T-helper 17 cell (primary cell): ENCODE measurements at places on chromosomes 5 and 9. TPM values are rescaled to one million over a fixed set of nuclear protein-coding genes. Genes with fewer than 3 reads are reported as not detected.

GRCh38 chr9:127107171-127107928 is 15.1 kb downstream of the ANGPTL2 start:
- peaks cover 8% of the 10 kb centered on the region for H3K36me3 ChIP-seq
- H3K27ac ChIP-seq = no peak overlapping the region
- H3K4me1 ChIP-seq = no peaks in the 10 kb centered on the region
- H3K4me3 ChIP-seq = no peak overlapping the region

- no peaks in the 10 kb centered on the region for H3K4me1 ChIP-seq
- no peak for DNase-seq
- no peaks in the 10 kb centered on the region for H3K36me3 ChIP-seq
- no peak overlapping the region for H3K4me3 ChIP-seq
- H3K27me3 ChIP-seq = no peaks in the 10 kb centered on the region
These were observed 449.5 kb upstream of the TRPC7 start for GRCh38 chr5:136814619-136815378.

- no peak overlapping the region for H3K27ac ChIP-seq
- peaks cover 22% of the 10 kb centered on the region for H3K4me1 ChIP-seq
- H3K4me3 ChIP-seq = no peak overlapping the region
- no peak for DNase-seq
- H3K27me3 ChIP-seq = no peaks in the 10 kb centered on the region
- peaks cover 2% of the 10 kb centered on the region for H3K36me3 ChIP-seq
These were observed 10.8 kb downstream of the MAPKAP1 start for GRCh38 chr9:125696106-125696647.

GRCh38 chr5:86709157-86709881 is 91.6 kb downstream of the COX7C start:
- H3K4me3 ChIP-seq = no peak overlapping the region
- no peak overlapping the region for H3K27ac ChIP-seq
- DNase-seq = no peak
- H3K36me3 ChIP-seq = no peaks in the 10 kb centered on the region

- H3K4me3 ChIP-seq = no peak overlapping the region
- H3K27ac ChIP-seq = no peak overlapping the region
- H3K36me3 ChIP-seq = peaks cover 6% of the 10 kb centered on the region
- peaks cover 5% of the 10 kb centered on the region for H3K4me1 ChIP-seq
- DNase-seq = no peak
- no peaks in the 10 kb centered on the region for H3K27me3 ChIP-seq
These were observed 205.6 kb downstream of the DENND1A start for GRCh38 chr9:123724211-123724796.

GRCh38 chr9:35229779-35230143 is 68.0 kb downstream of the UNC13B start:
- peaks cover 26% of the 10 kb centered on the region for H3K27me3 ChIP-seq
- no peak overlapping the region for H3K27ac ChIP-seq
- no peaks in the 10 kb centered on the region for H3K4me1 ChIP-seq
- peaks cover 9% of the 10 kb centered on the region for H3K36me3 ChIP-seq
- no peak for DNase-seq
- H3K4me3 ChIP-seq = no peak overlapping the region

GRCh38 chr9:14158916-14159315 is 155.0 kb downstream of the NFIB start:
- H3K27ac ChIP-seq = no peak overlapping the region
- no peak for DNase-seq
- peaks cover 5% of the 10 kb centered on the region for H3K27me3 ChIP-seq
- H3K4me3 ChIP-seq = no peak overlapping the region
- H3K4me1 ChIP-seq = peaks cover 5% of the 10 kb centered on the region
- H3K36me3 ChIP-seq = no peaks in the 10 kb centered on the region

DNA sequence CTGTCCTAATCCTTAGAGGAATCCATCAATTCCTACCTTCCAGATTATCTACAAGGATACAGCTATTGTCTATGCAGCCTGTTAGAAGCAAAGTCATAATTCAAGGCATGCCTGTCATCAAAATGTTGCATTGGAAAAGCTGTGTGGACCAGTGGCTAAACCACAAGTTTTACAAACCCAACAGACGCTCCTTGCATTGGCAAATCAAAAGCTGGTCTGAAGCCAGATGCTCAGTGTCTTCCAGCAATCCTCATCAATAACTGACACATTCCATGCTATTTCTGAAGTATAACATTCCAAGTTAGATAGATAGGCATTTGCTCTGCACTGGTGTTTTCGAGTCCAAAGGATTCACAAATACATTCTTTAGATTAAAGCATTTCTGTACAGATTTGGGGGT is 213.6 kb downstream of the EBF1 start:
- peaks cover 2% of the 10 kb centered on the region for H3K36me3 ChIP-seq
- H3K27me3 ChIP-seq = peaks cover 31% of the 10 kb centered on the region
- no peak overlapping the region for H3K27ac ChIP-seq
- no peaks in the 10 kb centered on the region for H3K4me1 ChIP-seq

DNA sequence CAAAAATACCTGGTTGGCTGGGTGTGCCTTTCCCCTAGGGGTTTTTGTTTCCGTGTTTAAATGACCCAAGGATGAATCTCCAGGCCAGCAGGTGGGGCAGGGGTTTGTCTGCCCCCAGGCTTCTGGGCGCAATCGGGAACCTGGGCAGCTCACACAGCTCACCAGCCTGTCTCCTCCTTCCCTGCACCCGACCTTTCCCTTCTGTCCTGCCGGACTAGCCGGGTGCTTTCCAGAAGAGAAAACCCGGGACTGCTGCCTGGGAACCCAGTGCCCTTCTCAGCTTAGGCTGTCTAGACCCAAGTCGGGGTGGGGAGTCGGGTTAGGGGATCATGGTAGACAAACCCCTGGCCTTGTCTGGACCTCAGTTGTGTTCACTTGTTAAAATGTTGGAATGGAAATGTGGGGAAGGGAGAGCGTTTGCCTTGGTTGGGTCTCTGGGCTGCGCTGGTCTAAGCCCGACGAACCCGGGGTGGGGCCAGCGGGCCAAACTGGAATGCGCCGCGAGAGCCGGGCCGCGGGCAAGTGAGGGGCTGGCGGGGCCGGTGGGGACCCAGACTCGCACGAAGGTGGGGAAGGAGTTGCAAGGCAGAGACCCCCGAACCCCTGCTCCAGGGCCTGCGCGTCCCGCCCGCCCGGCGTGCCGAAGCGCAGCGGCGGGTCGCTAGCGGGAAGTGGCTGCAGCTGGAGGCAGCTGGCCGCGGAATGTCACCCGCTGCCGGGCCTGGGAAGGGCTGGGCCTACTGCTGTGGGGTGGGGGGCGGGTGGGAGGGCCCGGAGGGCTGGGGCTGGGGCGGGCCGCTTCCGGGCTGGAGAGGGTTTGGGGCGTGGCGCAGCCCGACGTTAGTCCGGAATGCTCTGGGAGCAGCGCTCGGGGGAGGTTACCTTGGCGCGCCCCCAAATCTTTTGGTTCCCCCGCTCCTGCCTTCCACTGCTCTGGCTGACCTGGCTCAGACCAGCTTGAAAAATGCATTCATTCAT is 84.6 kb downstream of the DAB2IP start:
- H3K27me3 ChIP-seq = peaks cover 72% of the 10 kb centered on the region
- DNase-seq = no peak
- peaks cover 10% of the 10 kb centered on the region for H3K4me1 ChIP-seq
- peak overlapping the region; percentile 3 for H3K4me3 ChIP-seq
- H3K36me3 ChIP-seq = peaks cover 9% of the 10 kb centered on the region

DNA sequence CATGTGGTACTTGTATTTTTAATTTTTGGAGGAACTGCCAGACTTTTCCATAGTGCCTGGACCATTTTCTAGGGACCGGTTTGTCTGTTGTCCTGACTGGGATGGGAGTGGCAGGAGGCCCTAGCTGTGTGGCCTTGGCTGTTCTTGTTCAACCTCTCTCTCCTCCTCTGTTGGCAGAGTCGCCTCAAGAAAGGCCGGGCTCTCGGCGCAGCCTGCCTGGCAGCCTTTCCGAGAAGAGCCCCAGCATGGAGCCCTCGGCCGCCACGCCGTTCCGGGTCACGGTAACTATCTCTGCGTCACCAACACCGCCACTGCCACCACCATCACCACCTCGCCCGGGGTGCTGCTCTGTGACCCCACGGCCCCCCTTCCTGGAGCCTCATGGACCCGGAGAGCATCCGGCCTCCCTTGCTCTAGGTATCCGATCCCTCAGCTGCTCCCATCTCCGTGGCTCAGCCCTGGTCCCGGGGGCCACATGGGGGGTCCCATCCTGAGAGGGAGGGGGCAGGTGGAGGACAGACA is 27.1 kb downstream of the DAB2IP start:
- no peak overlapping the region for H3K4me3 ChIP-seq
- H3K4me1 ChIP-seq = peaks cover 5% of the 10 kb centered on the region
- peaks cover under 1% of the 10 kb centered on the region for H3K36me3 ChIP-seq
- no peak for DNase-seq
- H3K27ac ChIP-seq = no peak overlapping the region
- peaks cover 52% of the 10 kb centered on the region for H3K27me3 ChIP-seq

- no peak for DNase-seq
- no peak overlapping the region for H3K4me3 ChIP-seq
- H3K4me1 ChIP-seq = no peaks in the 10 kb centered on the region
- no peak overlapping the region for H3K27ac ChIP-seq
- H3K27me3 ChIP-seq = no peaks in the 10 kb centered on the region
- no peaks in the 10 kb centered on the region for H3K36me3 ChIP-seq
These were observed 2071.2 kb upstream of the CDH6 start for GRCh38 chr5:29122306-29122705.

- no peak overlapping the region for H3K27ac ChIP-seq
- peaks cover 11% of the 10 kb centered on the region for H3K4me1 ChIP-seq
- H3K4me3 ChIP-seq = no peak overlapping the region
- DNase-seq = no peak
- peaks cover 3% of the 10 kb centered on the region for H3K36me3 ChIP-seq
These were observed 57.1 kb downstream of the RETREG1 start for GRCh38 chr5:16559702-16560101.

- no peak overlapping the region for H3K27ac ChIP-seq
- H3K36me3 ChIP-seq = no peaks in the 10 kb centered on the region
- DNase-seq = no peak
- no peak overlapping the region for H3K4me3 ChIP-seq
- no peaks in the 10 kb centered on the region for H3K27me3 ChIP-seq
- H3K4me1 ChIP-seq = no peaks in the 10 kb centered on the region
These were observed 65.8 kb upstream of the PAPPA start for GRCh38 chr9:116087751-116088194.

DNA sequence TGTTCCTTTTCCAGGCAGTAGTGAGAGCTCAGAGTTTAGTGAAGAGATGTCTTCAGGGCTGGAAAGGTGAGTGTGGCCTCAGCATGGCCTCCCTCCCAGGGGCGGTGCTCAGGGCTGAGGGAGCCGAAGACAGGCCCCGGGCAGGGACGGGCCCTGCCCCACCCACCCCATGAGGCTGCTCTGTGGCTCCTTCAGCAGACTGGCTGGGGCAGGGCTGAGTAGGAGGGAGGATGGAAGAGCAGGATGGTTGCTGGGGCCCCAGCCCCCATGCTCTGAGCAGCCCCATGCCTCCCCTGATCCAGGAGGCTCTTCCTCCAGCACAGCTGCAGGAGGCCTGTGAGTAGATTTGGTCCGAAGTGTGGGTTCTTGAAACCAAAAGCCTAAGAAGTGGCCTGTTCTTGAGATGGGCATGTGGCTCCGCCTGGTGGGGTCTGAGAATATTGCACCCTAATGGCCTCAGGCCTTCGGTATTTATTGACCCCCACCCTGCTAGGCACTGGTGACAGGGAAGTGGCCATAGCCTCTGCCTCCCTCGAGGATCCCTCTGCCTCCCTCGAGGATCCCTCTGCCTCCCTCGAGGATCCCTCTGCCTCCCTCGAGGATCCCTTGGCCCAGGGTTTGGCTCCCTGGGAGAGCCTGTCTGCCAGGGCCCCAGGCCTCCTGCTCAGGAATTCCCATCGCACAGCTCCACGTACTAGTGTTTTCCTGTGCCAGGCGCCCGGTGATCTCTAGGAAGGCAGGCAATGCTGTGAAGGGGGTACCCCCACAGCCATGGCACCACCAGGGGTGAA is 65.4 kb upstream of the GARNL3 start:
- peaks cover 12% of the 10 kb centered on the region for H3K4me1 ChIP-seq
- DNase-seq = peak; percentile 70
- peak overlapping the region; percentile 73 for H3K4me3 ChIP-seq
- H3K36me3 ChIP-seq = no peaks in the 10 kb centered on the region

DNA sequence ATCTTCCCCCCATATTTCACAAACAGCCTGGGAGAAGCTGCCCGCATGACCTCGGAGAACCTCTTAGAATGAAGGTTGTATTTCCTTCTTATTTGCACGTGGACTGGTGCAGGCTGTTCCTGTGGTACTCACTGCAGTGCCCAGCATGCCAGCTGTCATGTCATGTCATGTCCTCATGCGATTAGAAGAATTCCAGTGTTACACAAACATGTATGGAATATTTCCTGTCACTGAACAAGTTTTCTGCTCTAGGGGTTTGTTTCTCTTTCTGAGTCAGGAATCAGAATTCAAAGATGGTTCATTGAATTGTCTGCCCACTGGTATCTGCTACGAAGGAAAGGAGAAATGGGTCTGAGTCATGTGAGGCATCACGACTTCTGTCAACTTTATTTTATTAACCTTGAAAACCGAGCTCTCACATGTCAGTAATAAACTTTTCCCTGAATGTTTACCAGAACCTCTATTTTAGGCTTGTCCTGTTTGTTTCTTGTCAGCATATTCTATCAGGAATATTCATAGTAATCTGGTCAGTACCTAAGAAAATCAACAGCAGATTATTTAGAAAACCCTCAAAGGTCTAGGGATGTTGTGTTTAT is 415.6 kb downstream of the GADD45G start:
- H3K36me3 ChIP-seq = peaks cover 3% of the 10 kb centered on the region
- H3K4me3 ChIP-seq = no peak overlapping the region
- DNase-seq = no peak

GRCh38 chr5:1436036-1436435 is 9.2 kb downstream of the SLC6A3 start:
- H3K36me3 ChIP-seq = peaks cover 3% of the 10 kb centered on the region
- no peak for DNase-seq
- no peak overlapping the region for H3K27ac ChIP-seq
- peaks cover 5% of the 10 kb centered on the region for H3K27me3 ChIP-seq
- H3K4me1 ChIP-seq = no peaks in the 10 kb centered on the region

- no peaks in the 10 kb centered on the region for H3K36me3 ChIP-seq
- DNase-seq = no peak
- H3K27ac ChIP-seq = no peak overlapping the region
- H3K4me3 ChIP-seq = no peak overlapping the region
- no peaks in the 10 kb centered on the region for H3K4me1 ChIP-seq
These were observed 447.8 kb downstream of the ENC1 start for GRCh38 chr5:74192606-74193299.

DNA sequence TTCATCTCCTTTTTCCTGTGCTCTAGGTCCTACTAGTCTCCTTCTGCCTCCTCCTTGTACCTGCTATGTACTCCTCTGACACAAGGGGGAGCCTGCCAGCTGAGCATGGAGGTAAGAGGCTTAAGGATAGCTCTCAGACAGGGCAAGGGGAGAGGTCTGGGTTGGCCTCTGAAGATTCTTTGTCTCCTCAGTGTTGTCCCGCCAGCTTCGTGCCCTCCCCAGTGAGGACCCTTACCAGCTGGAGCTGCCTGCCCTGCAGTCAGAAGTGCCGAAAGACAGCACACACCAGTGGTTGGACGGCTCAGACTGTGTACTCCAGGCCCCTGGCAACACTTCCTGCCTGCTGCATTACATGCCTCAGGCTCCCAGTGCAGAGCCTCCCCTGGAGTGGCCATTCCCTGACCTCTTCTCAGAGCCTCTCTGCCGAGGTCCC is 3.8 kb downstream of the CREB3 start:
- peaks cover 20% of the 10 kb centered on the region for H3K4me1 ChIP-seq
- peak; percentile 61 for DNase-seq
- peak overlapping the region; percentile 29 for H3K27ac ChIP-seq
- H3K27me3 ChIP-seq = no peaks in the 10 kb centered on the region
- H3K4me3 ChIP-seq = no peak overlapping the region

The TMEM174 gene
- not detected for total RNA-seq

The SPINK1 gene
- not detected for total RNA-seq

The DCP2 gene
- 83.6 TPM for total RNA-seq
